Trophoblast cell (in vitro differentiated cells and primary cell): ENCODE measurements at places on chromosomes 11 and 22.

- DNase-seq = no peak
Measured at GRCh38 chr11:83166193-83166866, 9.4 kb downstream of the PCF11 start.

GRCh38 chr22:20659920-20660319, 114.0 kb upstream of the SERPIND1 start:
- DNase-seq = no peak

DNA sequence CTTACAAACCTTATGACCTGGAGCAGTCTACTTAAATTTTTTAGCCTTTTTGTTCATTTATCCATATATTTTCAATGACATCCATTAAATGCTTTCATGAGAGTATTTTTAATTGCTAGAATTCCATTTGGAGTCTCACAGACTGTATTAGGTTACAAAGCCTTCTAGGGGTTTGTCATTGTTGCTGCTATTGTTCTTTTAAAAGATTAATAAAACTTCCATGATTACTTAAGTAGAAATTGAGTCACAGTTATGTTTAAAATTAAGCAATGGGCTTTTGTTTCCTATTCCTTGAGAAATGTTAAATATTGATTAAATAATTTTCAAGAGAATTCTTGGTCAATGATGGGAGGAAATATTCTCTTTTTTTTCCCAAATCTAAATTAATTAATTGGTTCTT, 1408.4 kb upstream of the RAG2 start:
- DNase-seq = no peak

- DNase-seq = peak; percentile 95
Measured at GRCh38 chr22:43126501-43127165, 16.1 kb downstream of the BIK start.

DNA sequence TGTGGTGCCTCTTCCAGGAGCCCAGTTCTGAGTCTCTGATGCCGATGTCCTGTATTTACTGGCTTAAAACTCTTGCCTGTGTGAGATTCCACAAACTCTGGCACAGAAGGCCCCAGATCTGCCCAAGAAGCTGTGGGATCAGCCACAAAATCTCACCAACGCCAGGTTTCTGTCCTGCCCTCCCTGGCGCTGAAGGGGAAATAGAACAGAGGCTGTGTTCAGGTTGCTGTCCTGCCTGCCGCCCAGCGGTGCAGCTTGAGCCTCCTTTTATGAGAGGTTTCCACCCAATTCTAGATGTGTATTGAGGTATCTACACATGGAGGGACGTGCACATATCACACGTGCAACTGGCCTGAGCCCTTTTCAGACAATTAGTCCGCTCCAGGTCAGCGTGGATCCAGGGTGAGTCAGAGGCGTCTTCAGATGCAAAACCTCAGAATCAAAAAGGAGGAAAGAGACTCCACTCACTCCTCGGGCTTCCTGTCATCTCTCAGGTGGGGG, 2.2 kb downstream of the TMEM80 start:
- DNase-seq = no peak

GRCh38 chr11:58530236-58530635, 22.3 kb upstream of the OR5B21 start:
- DNase-seq = no peak

- no peak for DNase-seq
Measured at GRCh38 chr11:115903179-115903578, 399.0 kb upstream of the CADM1 start.

GRCh38 chr11:82794490-82794889, 60.8 kb upstream of the FAM181B start:
- no peak for DNase-seq

GRCh38 chr22:50528682-50529415, 963 bp downstream of the TYMP start:
- DNase-seq = peak; percentile 76

GRCh38 chr11:56172256-56172830, 4.1 kb upstream of the OR5J2 start:
- DNase-seq = no peak

DNA sequence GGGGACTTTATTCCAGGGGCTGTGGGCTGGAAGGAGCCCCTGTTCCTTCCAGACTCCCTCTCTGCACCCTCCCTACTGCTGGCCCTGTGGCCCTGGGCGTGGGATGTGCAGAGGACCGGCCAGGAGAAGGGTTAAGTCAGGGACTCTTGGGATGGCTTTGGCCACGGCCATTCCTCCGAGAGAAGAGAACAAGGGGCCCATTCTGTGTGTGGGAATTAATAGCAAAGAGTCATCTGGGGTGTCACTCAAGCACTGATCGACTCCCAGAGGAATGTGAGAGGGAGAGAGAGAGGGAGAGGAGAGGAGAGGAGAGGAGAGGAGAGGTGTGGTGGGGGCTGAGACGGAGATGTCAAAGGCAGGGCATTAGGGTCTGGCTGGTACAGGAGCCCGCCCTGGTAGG, 14.2 kb upstream of the SOX10 start:
- DNase-seq = no peak

DNA sequence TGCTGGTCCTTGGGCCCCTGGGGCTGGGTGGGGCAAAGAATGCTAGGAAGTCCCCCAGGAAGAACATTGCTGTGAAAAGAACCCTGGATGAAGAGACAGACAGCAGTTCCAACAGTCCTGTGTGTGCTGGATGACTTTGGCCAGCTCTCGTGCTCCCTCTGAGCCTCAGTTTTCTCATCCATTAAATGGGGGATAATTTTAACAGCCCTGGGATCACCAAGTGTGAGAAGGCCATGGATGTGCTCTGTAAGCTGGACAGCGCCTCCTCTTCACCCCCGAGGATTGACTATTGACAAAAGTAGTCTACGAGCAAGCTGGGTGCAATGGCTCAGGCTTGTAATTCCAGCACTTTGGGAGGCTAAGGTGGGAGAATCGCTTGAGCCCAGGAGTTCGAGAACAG, 2.5 kb downstream of the LARGE2 start:
- DNase-seq = no peak

- DNase-seq = no peak
Measured at GRCh38 chr11:122241566-122241965, 125.6 kb upstream of the BLID start.

- no peak for DNase-seq
Measured at GRCh38 chr11:8908099-8908498, 2.9 kb upstream of the AKIP1 start.

GRCh38 chr22:44933666-44934453, 75.9 kb downstream of the PHF21B start:
- no peak for DNase-seq

DNA sequence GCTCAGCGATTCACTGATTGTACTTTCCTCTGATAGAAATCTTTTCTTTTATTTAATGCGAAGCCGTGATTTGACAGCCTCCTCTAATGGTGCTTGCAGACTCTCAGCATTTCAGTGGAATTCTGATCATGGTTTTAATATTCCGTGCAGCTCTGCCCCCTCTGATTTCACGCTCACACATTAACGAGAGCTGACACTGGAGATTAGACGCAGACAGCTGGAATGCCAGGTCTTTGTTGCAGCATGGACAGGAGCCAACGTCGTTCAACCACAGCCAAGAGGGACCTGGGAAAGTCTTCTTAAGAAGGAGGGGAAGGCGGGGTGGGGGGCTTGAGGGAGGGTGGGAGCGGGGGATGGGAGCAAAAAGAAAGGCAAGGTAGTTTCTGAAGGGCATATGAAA, 186.4 kb downstream of the BLID start:
- DNase-seq = no peak

DNA sequence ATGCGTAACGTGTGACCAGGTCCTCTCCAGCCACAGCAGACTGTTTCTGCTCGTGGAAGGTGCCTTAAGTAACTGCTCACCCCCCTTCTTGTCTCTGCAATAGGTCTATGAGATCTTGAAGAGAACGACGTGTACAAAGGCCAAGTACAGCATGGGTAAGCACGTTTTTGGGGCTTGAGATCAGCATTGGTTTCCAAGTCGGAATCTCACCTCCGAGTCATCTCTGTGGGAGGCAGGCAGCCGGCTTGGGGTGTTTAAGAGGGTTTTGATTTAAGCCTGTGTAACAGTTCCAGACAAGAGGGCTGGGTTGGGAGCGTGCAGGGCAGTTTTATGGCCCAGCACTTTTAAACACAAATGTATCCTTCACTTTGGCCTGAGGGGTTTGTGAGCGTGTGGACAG, 30.1 kb downstream of the ANO1 start:
- no peak for DNase-seq

GRCh38 chr11:59615120-59615636, 396 bp downstream of the OSBP start:
- no peak for DNase-seq

- DNase-seq = no peak
Measured at GRCh38 chr11:111921541-111922230, 3.0 kb downstream of the C11orf52 start.

GRCh38 chr22:38974826-38975175, 7.3 kb upstream of the APOBEC3B start:
- no peak for DNase-seq

- DNase-seq = no peak
Measured at GRCh38 chr11:20056109-20056949, 103.9 kb downstream of the DBX1 start.

DNA sequence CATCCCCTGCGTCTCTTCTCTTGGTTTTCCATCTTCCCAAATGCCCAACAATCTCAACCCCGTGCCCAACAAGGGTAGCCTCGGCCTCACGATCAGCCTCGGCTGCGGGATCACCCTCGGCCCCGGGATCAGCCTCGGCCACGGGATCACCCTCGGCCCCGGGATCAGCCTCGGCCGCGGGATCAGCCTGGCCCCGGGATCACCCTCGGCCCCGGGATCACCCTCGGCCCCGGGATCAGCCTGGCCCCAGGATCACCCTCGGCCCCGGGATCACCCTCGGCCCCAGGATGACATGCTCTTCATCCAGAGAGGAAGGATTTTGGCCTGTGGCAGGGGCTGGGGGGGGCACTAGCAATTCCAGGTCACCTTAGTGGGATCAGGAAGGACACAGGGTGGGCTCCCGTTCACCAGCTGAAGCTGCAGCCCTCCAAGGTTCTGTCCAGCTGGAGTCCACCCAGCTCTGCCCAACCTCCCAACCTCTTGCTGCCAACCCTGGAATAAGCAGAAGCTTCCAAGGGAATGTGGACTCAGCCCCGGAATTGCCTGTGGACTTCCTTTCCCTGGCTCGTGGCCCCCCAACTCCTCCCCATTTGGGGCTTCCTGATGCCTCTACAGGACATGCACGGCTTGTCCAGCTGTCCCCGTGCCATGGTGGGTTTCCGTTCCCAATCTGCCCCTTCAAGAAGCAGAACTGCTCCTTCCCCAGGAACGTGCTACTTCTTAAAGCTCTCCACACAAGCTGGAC, 6.2 kb downstream of the ALG12 start:
- DNase-seq = no peak

DNA sequence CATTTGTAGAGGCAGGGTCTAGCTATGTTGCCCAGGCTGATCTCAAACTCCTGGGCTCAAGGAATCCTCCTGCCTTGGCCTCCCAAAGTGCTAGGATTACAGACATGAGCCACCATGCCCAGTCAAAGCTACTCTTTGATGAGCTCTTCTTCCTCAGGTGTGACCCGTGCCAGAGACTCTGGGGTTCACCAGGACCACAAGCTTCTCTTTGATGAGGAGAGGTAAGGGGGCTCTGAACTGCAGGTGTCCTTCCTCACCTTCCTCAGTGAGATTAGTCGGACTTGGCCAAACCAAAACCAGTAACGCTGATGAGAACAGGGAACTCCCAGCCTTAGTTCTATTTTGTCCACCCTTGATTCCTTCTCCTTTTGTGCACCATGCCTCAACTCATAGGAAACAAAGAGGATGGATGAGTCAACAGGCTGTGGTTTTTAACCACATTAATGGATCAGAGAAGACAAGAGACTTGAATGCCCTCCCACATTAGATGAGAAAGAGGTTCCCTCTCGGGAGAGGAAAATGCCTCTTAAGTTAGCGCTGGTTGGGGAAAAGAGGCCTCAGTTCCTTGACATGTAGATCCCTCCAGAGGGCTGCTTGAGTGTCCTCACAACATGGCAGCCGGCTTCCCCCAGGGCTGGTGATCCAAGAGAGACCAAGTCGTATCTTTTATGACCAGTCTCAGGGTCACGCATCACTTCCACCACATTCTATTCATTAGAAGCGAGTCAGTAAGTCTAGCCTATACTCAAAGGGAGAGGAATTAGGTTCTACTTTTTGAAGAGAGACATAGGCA, 25.7 kb upstream of the CTR9 start:
- peak; percentile 28 for DNase-seq

DNA sequence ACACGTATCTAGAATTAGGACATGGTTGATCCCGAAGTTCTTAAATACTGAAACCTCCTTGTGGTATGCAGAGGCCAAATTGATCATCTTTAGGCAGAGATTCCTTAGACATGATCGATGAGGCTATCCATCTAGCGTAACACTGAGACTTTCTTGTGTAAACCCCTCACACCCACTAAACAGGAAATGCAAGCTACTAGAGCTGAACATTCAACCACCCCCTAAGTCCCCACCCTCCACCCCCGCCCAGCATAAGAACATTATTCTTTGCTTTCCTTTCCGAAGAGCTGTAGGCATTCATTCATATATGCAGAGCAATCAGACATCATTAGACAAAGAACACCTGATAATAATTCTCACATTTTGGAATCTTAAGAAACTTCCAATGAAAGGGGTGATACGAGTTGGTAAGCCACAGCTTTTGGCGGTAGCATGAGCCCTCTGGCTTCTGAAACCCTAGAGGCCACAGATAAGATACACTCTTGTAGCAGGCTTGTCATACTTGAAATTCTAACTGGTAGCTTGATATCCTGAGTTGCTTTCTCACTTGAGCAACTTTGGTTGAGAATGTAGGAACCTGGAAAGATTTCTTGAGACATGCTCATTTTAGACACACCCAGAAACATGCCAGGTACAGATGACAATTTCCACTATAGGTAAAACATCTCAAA, 42.2 kb downstream of the FLI1 start:
- peak; percentile 55 for DNase-seq

DNA sequence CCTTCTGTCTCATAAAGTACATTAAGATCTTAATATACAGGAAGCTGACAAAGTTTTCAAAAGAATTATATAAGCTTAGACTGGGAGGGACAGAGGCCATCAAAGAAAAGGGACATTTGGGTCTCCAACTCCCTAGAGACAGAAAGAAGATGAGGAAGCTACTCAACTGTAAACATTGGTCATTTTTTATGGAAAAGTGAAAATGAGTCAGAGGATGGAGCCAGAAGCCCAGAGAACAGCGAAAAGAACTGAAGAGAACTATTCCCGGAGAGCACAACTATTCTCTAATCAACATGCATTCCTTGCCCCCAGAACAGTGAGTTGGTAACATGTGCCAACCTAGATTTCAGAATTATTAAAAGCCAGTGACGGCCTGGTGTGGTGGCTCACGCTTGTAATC, 779.3 kb downstream of the DLG2 start:
- no peak for DNase-seq

- no peak for DNase-seq
Measured at GRCh38 chr11:122267602-122268001, 151.6 kb upstream of the BLID start.

GRCh38 chr11:79742176-79742575, 301.3 kb upstream of the TENM4 start:
- peak; percentile 31 for DNase-seq

GRCh38 chr22:18091916-18092526, 14.2 kb downstream of the PEX26 start:
- no peak for DNase-seq

DNA sequence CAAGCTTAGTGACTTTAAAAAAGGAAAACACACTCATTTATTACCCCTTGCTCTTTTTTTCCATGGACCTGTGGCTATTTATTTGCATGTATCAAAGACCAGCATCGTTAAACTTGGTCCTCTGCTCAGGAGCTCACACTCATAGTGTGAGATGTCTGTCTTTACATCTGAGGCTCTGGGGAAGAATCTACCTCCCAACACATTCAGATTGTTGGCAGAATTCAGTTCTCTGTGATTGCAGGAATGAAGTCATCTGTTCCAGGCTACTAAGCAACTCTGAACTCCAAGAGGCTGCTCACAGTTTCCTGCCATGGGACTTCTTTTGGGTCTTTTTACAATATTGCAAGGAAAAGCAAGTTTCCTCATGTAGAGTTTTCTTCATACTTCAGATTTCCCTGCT, 138.8 kb downstream of the LRRC4C start:
- no peak for DNase-seq
